ENCODE measurements at places on chromosomes 4 and X.

GRCh38 chrX:20729416-20729815 is 462.7 kb upstream of the RPS6KA3 start:
- DNase-seq = no peak

GRCh38 chr4:139333046-139333445 is 30.8 kb upstream of the NDUFC1 start:
- DNase-seq = no peak

- no peak for DNase-seq
Observed at GRCh38 chr4:140689623-140690022, 66.6 kb downstream of the TBC1D9 start.

- no peak for DNase-seq
Observed at GRCh38 chr4:25958110-25958509, 44.1 kb downstream of the SMIM20 start.

- DNase-seq = no peak
Observed at GRCh38 chr4:139454111-139455045, at the start of gene RAB33B. RAB33B (plus strand) TSS chr4:139454121; CDS start chr4:139454196, 75 bp downstream.

DNA sequence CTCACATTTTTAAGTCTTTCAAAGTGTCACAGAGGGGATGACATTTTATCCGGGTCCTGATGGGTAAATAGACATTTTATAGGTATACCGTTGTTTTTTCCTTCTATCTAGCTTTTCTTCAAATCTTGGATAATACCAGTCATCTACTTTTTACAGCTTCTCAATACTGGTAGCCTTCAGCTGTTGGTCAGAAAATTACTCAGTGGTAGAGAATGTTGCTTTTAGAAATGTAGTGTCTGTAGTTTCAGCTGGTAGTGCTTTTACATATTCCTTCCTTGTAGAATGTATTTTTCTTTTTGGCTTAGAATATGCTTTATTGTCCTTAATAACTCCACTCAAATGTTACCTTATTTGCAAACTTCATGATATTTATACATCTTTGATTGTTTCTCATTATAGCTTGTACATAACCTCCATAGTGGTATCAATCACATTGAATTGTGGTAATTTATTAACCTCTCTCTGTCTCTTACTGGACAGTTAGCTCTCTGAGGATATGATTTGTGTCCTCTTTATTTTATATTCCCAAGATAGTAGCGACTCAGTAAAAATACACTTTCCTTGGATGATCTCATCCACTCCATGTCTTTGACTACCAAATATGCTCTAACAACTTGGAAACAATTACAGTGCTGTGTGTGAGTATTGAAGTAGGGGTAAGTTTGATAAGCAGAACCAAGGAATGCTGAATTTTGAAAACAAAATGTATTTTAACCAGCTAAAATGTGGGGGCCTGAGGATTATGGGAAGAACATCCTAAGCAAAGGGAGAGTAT is 53.8 kb downstream of the RAP1GDS1 start:
- no peak for DNase-seq

GRCh38 chrX:15814771-15815365 is 24.6 kb downstream of the ZRSR2 start:
- DNase-seq = no peak

- DNase-seq = no peak
Observed at GRCh38 chr4:71415491-71415890, 76.7 kb downstream of the SLC4A4 start.

DNA sequence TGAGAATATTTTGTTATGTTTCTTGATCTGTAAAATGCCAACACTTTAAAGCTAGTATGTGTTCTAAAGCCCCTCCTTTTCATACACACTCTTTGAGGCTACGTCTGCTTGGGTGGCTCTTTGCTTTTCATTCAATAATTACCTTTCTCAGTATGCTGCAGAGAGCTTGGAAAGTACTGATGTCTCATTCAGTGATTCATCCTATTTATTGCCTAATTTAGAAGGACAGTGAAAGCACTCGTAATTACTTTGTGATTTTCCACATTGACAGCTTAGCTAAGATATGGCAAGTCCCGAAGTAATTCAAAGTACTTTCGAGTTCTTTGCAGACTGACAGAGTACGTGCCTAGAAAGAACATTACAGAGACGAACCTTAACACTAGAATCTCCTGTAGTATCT is 57.2 kb downstream of the BMP15 start:
- DNase-seq = no peak

- no peak for DNase-seq
Observed at GRCh38 chr4:188403272-188403671, 264.0 kb downstream of the TRIML1 start.

DNA sequence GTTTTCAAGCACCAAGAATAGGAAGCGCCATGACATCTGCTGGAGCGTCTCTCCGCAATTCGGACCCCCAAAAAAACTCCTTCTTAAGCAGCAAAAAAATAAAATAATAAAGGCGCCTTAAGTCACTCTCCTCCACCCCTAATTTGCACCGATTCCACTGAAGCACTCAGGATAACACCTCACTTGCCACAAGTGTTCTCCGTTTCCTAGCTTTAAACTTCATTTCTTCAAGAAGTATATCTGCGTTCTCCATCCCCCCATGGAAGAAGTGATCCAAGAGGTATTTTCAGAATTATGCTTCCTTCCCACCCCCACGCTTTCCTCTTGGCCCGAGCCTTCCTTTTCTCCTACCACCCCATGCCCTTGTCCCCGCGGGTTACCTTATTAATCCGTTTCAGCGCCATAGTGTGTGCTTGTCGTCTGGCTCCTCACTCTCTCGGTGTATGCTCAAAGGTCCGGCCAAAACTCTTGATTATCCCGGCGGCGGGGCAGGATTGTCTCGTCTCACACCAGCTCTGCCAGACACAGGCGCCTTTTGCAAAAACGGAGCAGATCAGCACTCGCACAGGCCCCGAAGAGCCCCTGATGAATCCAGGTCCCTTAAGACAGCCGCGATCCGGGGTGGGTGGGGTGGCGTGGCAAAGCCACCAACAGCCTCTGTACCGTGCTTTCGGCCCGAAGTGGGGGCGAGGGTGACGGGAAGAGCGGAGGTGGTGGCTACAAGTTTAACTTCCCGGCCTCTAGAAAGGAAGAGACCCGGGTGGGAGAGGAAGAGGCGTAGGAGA is 1.1 kb downstream of the UBE2D3 start:
- no peak for DNase-seq

DNA sequence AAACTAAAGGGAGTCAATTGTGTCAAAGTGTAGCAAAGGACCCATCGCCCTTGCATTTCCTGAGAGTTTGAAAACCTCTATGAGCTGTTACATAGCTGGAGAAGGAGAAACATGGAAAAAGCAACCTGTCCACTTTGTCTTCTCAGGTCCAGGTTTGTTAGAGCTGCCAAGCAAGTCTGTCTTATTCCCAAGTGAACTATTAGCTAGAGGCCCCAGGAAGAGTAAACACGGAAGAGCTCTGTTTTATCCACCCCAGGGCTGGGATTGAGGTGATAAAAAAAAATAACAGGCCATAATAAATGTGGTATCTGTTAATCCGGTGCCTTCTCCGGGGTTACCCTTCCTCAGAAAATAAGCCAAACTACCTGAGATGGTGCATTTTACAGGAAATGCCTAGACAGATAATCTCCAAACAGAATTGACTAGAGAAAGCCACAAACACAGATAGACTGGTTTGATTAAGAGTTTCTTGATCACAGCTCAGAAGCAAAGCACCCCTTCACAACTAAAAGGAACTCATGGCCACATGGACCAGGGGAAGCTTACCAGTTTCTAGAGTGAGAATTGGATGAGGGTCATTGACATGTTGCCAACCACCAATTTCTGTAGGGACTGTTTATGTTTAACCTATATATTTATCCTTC is 35.9 kb upstream of the RELL1 start:
- no peak for DNase-seq

DNA sequence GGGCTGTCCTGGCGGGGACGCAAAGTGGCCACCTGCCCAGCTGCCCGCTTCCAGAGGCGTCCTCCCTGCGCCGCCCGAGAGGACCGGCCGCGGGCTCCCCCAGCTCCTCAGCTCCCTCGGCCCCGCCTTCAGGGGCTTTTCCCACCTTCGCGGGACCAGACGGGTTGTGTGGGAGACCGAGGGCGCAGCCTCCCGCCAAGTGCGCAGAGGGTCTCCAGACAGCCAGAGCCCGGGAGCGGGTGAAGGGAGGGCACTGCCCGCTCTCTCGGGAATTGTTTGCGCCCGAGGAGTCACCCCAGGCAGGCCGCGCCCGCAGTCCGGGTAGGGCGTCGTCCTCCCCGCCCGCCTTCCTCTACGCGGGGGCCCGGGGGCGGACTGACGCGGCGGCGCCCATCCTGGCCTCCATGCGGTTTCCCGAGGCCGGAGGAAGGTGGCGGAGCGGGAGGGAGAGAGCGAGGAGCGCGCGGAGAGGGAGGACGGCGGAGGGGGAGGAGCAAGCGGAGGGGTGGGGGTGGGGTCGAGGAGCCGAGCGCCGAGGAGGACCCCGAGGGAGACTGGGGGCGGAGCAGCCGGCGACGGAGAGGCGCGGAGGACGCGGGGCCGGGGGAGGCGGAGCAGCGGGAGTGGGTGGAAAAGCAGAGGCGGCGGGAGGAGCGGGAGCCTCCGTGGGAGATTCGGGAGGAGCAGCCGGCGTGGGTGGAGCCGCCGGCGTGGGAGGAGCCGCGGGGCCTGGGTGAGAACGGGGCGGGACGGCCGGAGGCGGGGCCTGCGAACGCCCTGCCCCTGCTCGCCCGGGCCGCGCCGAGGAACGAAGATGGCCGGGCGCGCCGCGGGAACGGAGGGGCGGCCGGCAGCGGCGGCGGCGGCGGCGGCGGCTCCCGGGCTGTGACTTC is 47.5 kb downstream of the CLDN34 start:
- DNase-seq = peak; percentile 65
